Ascending aorta (tissue), 2 donors: ENCODE measurements at places on chromosomes 16 and 17.

DNA sequence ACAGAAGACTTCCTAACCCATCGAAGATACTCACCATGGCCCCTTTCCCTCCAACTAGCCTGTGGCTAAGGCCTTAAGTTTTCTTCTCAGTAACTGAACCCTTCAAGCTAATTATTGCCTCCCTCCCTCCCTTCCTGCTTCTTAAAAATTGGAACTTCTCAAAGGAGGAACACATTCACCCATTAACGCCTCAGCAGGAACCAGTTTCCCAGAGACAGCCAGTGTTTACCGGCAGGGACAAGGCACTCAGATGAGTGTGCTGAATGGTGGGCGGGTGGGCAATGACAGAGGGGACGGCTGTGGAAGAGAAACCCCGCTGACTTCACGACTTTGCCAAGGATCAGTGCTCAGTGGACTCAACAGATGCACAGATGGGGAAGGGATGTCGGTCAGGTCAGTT, 20.3 kb downstream of the PITPNA start:
- DNase-seq, result no peak
- H3K27ac ChIP-seq, result no peak overlapping the region
- H3K4me3 ChIP-seq, result no peak overlapping the region
- H3K27me3 ChIP-seq, result no peaks in the 10 kb centered on the region

DNA sequence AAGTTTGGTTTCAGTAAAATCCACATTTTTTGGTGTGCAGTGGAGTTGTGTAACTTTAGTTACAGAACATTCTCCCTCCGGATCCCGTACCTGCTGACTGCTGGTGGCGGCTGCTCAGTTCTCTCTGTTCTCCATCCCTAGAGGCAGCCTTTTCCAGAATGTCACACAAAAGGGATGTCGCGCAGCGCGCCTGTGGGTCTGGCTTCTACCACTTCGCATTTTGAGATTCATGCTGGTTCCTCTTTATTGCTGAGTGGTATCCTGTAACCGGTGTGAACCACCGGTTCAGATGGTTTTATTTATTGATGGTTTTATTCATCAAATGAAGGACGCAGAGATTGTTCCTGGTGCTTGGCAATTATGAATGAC, 981 bp upstream of the CEP131 start:
- DNase-seq, result no peak
- H3K27me3 ChIP-seq, result no peaks in the 10 kb centered on the region

DNA sequence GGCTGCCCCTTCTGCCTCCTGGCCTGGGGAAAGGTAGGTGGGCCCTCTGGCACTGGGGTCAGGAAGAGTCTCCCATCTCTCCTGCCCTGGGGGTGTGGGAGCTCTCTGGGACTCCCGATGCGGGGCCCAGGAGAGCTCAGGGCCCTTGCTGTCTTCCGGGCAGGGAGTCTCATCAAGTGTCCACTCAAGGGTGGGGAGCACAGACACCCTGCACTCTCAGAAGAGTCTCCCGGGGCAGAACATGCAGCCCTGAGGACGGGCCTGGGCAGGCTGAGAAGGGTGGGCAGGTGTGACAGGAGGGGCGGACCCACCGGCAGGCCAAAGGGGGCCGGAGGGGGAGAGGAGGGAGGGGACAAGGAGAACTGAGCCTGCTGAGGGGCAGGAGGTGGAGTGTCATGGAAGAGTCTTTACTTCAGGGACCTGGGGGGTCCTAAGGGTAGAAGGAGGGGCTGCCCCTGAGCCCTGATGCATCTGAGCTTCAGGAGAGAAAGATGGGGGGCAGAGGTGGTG, 8.4 kb upstream of the PKMYT1 start:
- no peak overlapping the region for H3K4me3 ChIP-seq
- H3K36me3 ChIP-seq, result no peaks in the 10 kb centered on the region
- DNase-seq, result no peak
- H3K27ac ChIP-seq, result no peak overlapping the region
- H3K27me3 ChIP-seq, result no peaks in the 10 kb centered on the region

DNA sequence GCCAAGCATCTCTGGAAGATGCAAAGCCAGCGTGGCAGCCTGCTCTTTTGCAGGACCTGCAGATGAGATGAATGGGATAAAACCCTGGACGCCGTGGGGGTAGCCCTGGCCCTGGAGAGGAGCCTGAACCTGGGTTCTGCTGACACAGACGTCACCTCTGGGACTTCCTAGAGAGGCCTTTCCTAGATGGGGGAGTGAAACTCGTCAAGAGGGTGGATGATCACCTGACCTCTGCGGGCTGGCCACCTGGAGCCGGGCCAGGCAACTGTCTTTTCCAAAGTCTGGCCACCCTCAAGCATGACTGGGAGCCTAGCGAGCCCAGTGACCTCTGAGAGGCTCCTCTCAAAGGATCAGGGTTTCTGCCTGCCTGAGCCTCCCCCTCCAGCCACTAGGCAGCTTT, 529.0 kb downstream of the KCNJ18 start:
- no peak for DNase-seq
- H3K4me1 ChIP-seq, result no peaks in the 10 kb centered on the region
- no peaks in the 10 kb centered on the region for H3K36me3 ChIP-seq
- no peak overlapping the region for H3K4me3 ChIP-seq
- no peak overlapping the region for H3K27ac ChIP-seq

- H3K27ac ChIP-seq, result peak overlapping the region; percentile 86
- H3K36me3 ChIP-seq, result peaks cover 3% of the 10 kb centered on the region
- no peaks in the 10 kb centered on the region for H3K27me3 ChIP-seq
- DNase-seq, result peak; percentile 83
Measured at GRCh38 chr17:57861000-57861789, 11.4 kb upstream of the MRPS23 start.

DNA sequence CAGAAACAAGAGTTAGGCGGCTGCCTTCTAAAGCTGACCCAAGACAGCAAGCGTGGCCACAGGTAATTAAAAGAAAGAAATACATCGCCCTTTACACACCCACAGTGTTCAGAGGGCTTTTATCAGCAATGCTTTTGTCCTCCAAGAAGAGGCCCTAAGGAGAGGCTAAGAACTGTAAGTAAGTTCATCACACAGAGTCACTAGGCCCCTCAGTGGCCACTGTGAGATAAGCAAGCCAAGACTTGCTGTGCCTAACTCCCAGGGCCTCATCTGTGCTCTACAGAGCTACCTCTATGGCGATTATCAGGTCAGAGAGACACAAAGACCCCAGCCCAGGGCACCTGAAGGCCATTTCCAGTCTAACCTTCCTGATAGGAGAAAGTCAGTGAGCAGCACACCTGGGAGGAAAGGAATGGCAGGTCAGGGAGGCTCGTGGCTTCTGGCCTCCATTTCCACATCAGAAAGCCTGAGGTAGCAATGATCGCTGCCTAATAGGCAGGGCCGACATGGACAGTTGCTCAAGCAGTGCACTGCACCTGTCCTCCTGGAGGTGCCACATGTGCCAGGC, 545.2 kb upstream of the CDH11 start:
- no peaks in the 10 kb centered on the region for H3K4me1 ChIP-seq
- DNase-seq, result no peak
- no peaks in the 10 kb centered on the region for H3K36me3 ChIP-seq
- H3K4me3 ChIP-seq, result no peak overlapping the region
- H3K27me3 ChIP-seq, result no peaks in the 10 kb centered on the region

- H3K4me1 ChIP-seq, result no peaks in the 10 kb centered on the region
- no peaks in the 10 kb centered on the region for H3K27me3 ChIP-seq
- H3K4me3 ChIP-seq, result no peak overlapping the region
Measured at GRCh38 chr16:70483426-70483825, 29.0 kb downstream of the FCSK start.

GRCh38 chr17:15340966-15341365, 431 bp downstream of the TEKT3 start:
- peak overlapping the region; percentile 62 for H3K4me3 ChIP-seq
- H3K27ac ChIP-seq, result no peak overlapping the region
- H3K27me3 ChIP-seq, result no peaks in the 10 kb centered on the region
- no peaks in the 10 kb centered on the region for H3K36me3 ChIP-seq
- DNase-seq, result no peak
- peaks cover 4% of the 10 kb centered on the region for H3K4me1 ChIP-seq

DNA sequence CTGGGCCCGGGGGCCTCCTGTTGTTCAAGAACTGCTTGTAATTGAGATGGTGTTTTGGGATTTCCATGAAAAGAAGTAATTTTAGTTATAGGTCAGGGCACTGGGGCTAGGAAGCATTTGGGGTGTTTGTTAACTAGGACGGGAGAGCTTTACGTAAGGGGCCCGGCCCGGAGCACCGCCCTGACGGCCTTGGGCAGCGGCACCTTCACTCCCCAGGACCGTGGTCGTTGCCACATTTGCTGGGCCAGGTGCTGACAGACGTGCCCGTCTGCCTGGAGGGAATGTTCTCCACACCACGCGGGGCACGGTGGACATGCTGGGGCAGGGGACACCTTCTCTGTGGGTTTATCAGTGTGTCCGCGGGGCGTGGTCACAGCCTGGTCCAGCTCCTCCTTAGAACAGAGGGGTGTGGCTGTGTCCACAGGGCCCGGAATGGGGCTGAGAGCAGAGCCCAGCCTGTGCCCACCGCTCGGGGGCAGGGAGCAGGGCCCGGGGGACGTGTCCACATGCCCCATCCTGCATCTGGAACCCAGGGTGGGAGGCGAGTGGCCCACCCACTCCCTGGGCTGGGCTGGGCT, 57.7 kb downstream of the BAIAP2 start:
- no peak overlapping the region for H3K27ac ChIP-seq
- no peaks in the 10 kb centered on the region for H3K36me3 ChIP-seq
- DNase-seq, result no peak
- H3K4me1 ChIP-seq, result peaks cover 12% of the 10 kb centered on the region
- H3K27me3 ChIP-seq, result no peaks in the 10 kb centered on the region
- H3K4me3 ChIP-seq, result no peak overlapping the region

GRCh38 chr16:21120976-21121520, 29.6 kb downstream of the DNAH3 start:
- H3K27ac ChIP-seq, result no peak overlapping the region
- no peaks in the 10 kb centered on the region for H3K27me3 ChIP-seq
- no peaks in the 10 kb centered on the region for H3K36me3 ChIP-seq
- no peaks in the 10 kb centered on the region for H3K4me1 ChIP-seq

GRCh38 chr16:1908184-1908583, 10.0 kb downstream of the HS3ST6 start:
- H3K4me1 ChIP-seq, result no peaks in the 10 kb centered on the region
- no peak for DNase-seq
- H3K4me3 ChIP-seq, result no peak overlapping the region
- H3K27me3 ChIP-seq, result no peaks in the 10 kb centered on the region
- H3K27ac ChIP-seq, result no peak overlapping the region
- H3K36me3 ChIP-seq, result no peaks in the 10 kb centered on the region

GRCh38 chr16:9495824-9496223, 404.4 kb downstream of the HAPSTR1 start:
- no peak overlapping the region for H3K27ac ChIP-seq
- H3K27me3 ChIP-seq, result no peaks in the 10 kb centered on the region
- no peaks in the 10 kb centered on the region for H3K4me1 ChIP-seq
- no peaks in the 10 kb centered on the region for H3K36me3 ChIP-seq
- no peak overlapping the region for H3K4me3 ChIP-seq

DNA sequence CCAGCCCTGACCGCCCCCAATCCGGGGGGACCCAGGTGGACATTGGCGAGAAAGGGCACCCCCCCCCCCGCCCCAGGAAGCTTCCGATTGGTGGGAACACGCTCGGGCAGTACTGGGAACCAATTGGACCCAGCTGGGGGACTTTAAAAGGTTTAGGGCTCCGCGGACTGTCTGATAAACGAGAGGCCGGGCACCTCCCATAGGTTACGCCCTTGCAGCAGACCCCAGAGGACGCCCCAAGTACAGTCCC, 245 bp downstream of the TMEM256 start:
- no peaks in the 10 kb centered on the region for H3K36me3 ChIP-seq
- H3K4me3 ChIP-seq, result peak overlapping the region; percentile 69
- no peaks in the 10 kb centered on the region for H3K27me3 ChIP-seq
- no peaks in the 10 kb centered on the region for H3K4me1 ChIP-seq
- H3K27ac ChIP-seq, result peak overlapping the region; percentile 92

DNA sequence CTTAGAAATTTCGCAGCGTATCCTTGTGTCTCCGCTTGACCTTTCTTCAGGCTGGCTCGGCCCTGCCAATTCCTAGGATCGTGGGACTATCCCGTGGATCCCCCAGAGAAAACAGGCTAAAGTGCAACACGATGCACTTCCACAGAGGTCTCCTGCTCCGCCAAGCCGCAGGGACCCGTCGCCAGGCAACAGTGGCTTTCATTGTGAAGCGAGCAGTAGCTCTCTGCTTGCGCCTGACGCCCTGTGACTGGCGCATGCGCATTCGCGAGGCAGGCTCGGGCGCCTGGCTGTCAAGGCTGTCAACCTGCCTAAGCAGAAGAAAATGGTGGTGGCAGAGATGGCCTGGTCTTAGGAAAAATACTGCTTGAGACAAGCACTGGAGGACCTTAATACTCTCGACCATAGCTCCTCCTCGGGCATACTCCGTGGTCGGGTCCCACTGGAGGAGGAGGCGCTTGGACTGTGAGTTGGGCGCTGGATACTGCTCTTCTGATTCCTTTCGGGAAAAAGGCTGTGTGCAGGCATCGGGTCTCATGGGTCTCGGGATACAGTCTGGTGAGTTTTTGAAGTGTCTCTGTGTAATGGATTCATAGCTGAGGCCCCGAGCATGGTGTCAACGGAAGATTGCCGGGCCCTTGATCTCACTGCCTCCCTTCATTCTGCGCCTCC, 2336.1 kb downstream of the TP53TG3F start:
- no peaks in the 10 kb centered on the region for H3K27me3 ChIP-seq
- H3K36me3 ChIP-seq, result no peaks in the 10 kb centered on the region
- no peak overlapping the region for H3K27ac ChIP-seq
- no peaks in the 10 kb centered on the region for H3K4me1 ChIP-seq
- DNase-seq, result no peak
- no peak overlapping the region for H3K4me3 ChIP-seq

GRCh38 chr17:44105941-44106340, 17.5 kb downstream of the HDAC5 start:
- H3K27me3 ChIP-seq, result no peaks in the 10 kb centered on the region
- H3K27ac ChIP-seq, result peak overlapping the region; percentile 70
- peaks cover 66% of the 10 kb centered on the region for H3K4me1 ChIP-seq
- peaks cover 9% of the 10 kb centered on the region for H3K36me3 ChIP-seq
- DNase-seq, result no peak

GRCh38 chr17:630801-631200, 83.8 kb downstream of the VPS53 start:
- H3K4me3 ChIP-seq, result no peak overlapping the region
- H3K4me1 ChIP-seq, result no peaks in the 10 kb centered on the region
- H3K27me3 ChIP-seq, result no peaks in the 10 kb centered on the region
- DNase-seq, result no peak
- H3K36me3 ChIP-seq, result peaks cover 16% of the 10 kb centered on the region

DNA sequence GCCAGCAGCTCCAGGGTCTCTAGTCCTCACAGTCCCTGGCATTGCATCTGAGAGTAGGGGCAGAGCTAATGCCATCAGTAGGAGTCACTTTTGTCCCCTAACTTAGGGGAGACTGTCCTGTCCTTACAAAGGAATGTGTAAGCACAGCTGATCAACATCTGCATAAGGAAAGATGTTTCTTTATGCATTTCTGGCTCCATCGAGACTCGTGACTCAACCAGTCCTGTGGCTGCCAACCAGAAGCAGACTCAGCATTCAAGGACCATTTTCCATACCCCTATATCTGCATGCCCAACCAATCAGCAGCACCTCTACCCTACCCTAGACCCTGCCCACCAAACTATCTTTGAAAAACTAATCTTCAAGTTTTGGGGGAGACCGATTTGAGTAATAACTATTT, 8.2 kb upstream of the MPP2 start:
- H3K27ac ChIP-seq, result no peak overlapping the region
- H3K4me1 ChIP-seq, result no peaks in the 10 kb centered on the region
- no peak for DNase-seq
- H3K27me3 ChIP-seq, result no peaks in the 10 kb centered on the region

GRCh38 chr16:70395345-70395901, 43.5 kb downstream of the ST3GAL2 start:
- no peak overlapping the region for H3K4me3 ChIP-seq
- peaks cover 40% of the 10 kb centered on the region for H3K36me3 ChIP-seq
- H3K4me1 ChIP-seq, result no peaks in the 10 kb centered on the region
- DNase-seq, result no peak
